ENCODE measurements at places on chromosomes 5 and 9. TPM values are rescaled to one million over a fixed set of nuclear protein-coding genes. Genes with fewer than 3 reads are reported as not detected.

Gene BSPRY
- total RNA-seq: 0.89 TPM

- DNase-seq: no peak
These were observed 13.7 kb downstream of the ADAMTSL1 start for GRCh38 chr9:18487611-18488010.

- no peak for DNase-seq
These were observed 30.6 kb upstream of the ANKRD33B start for GRCh38 chr5:10533226-10533625.

GRCh38 chr9:26142201-26142600 lies 464.0 kb upstream of the TUSC1 start:
- DNase-seq: no peak

- DNase-seq: no peak
These were observed 34.8 kb upstream of the IL31RA start for GRCh38 chr5:55816342-55816741.

Gene CMYA5
- total RNA-seq: 0.26 TPM

Gene SUSD3
- total RNA-seq: 3.3 TPM

Measured in adrenal gland (tissue), 19 donors.